ENCODE measurements at places on chromosomes 1 and 21. TPM values are rescaled to one million over a fixed set of nuclear protein-coding genes. Genes with fewer than 3 reads are reported as not detected.

- DNase-seq = no peak
These were observed 72.8 kb downstream of the CD2 start for GRCh38 chr1:116826818-116827606.

RGS1 gene
- total RNA-seq = not detected

PSMG1 gene
- 36.8 TPM for total RNA-seq

TSPAN2 gene
- 57.9 TPM for total RNA-seq

DNA sequence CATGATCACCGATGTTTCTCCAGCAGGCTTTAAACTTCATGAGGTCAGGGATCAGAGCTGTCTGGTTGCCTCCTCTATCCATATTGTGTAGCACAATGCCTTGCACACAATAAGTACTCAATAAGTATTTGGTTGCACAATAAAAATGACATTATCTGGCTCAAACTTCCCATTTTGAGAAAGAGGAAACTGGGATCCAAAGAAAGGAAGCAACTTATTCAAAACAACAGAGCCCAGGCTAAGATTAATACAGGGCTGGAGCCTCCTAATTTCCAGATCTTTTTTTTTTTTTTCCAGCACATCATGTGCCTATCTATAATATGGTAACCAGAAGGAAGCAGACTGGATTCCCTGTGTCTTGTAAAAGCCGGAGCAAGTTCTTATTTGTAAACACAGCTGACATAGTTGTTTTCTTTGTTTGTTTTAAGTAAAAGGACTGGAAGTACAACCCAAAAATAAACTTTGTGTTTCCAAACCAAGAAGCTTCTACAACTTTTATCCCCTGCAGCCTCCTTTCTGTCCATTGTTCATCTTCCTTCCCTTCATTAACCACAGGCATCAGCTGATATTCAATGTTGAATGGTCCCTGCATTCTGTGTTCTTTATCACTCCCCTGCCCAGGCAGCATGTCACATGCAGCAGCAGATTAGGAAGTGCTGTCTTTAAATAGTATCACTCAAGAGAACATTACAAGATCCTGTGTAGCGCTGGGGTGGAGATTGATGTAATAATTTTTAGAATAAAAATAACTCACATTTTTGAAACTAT, 71.2 kb upstream of the HOOK1 start:
- no peak for DNase-seq

NR1I3 gene
- not detected for total RNA-seq

GRCh38 chr1:10726355-10726754, 70.1 kb downstream of the CASZ1 start:
- no peak for DNase-seq

DNA sequence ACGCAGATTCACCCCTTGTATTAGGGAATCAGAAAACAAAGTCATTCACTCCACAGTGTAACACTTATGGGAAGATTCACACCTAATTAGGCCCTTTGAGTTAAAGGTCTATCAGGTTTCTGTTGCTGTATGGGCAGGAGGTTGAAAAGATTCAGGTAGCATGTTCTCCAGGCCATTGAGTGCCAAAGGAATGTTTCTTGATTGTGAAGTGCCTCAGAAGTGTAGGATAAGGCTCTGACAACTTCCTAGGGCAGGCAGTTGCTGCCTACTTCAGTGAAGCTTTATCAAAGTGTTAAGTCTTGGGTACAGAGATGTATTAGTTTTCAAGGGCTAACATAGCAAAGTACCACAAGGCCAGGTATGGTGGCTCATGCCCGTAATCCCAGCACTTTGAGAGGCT, 48.7 kb upstream of the RGS18 start:
- DNase-seq = no peak

KLHDC7A gene
- total RNA-seq = not detected

DNA sequence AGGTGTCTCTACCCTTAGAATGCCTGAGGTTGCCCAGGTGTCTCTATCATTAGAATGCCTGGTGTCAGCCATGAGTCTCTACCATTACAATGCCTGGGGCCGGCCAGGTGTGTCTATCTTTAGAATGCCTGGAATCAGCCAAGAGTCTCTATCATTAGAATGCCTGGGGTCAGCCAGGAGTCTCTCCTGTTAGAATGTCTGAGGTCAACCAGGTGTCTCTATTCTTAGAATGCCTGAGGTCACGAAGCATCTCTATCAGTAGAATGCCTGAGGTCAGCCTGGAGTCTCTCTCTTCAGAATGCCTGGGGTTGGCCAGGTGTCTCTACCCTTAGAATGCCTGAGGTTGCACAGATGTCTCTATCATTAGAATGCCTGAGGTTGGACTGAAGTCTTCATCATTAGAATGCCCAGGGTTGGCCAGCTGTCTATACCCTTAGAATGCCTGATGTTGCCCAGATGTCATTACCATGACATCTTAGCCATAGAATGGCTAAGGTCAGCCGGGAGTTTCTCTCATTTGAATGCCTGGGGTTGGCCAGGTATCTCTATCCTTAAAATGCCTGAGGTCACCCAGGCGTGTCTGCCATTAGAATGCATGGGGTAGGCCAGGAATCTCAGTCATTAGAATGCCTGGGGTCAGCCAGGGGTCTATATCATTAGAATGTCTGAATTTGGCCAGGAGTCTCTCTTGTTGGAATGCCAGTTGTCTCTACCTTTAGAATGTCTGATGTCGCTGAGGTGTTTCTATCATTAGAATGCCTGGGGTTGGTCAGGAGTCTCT, 44.0 kb downstream of the RNF187 start:
- DNase-seq = no peak

DNA sequence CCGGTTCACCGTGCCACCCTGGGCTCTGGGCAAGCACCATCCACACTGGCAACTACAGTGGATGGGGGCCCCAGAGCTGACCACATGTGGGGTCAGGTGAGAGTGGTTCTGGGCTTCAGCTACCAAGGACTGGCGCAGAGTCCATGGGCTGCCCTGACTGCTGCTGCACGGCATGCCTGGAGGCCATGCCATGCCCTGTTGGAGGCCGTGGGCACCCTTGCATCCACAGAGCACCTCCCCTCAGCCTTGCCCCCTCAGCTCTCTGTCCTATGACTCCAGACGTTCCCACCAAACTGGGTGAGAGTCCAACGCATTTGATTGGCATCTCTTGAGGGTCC, 15.5 kb downstream of the MORN1 start:
- DNase-seq = no peak

CR1 gene
- total RNA-seq = 0.51 TPM

DNA sequence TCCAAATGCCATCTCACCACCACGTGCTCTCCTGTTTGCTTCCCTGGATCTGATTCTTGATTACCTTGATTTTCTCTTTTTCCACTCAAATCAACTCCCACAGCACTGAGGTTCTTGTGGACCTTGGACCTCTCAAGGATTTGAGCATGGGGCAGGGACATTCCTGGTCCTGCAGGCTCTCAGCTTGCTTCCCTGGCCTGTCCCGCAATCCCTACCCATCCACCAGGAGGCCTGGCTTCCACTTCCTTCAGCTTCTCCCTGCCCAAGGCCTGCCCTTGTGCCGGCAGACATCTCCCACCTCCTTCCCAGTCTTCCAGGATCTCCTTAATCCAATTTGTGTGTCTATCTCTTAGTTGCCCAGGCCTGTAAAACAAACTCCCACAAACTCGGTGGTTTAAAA, 21.6 kb downstream of the PLA2G2A start:
- peak; percentile 15 for DNase-seq

DNA sequence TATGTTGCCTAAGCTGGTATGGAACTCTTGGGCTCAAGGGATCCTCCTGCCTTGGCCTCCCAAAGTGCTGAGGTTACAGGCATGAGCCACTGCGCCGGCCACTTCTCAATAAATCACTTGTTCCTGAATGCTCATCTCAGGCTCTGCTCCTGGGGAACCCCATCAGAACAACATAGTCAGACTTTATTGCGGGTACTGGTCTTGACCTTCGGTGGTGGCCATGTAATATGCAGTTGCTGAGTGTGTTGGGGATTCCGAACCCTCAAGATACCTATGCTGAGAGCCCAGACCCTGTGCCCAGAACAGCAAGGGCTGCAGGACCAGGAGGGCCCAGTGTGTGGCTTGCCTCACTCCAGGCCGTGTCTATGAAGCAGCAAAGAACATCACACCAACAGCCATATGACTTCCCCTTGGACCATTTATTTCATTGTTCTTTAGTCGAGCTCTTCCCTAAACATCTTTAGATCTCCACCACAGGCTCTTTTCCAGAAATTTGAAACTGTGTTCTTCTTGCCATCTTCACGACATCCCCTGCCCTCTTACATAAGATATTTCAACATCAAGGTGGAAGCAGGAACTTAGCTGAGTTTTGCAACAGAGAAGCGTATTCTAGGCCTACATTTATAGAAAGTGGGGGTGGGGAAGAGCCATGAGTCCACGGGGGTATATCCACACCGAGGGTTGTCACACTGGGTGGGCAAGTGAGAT, 12.7 kb upstream of the SDHB start:
- DNase-seq = no peak

- no peak for DNase-seq
These were observed 76.2 kb upstream of the VAMP3 start for GRCh38 chr1:7694600-7695496.

DNA sequence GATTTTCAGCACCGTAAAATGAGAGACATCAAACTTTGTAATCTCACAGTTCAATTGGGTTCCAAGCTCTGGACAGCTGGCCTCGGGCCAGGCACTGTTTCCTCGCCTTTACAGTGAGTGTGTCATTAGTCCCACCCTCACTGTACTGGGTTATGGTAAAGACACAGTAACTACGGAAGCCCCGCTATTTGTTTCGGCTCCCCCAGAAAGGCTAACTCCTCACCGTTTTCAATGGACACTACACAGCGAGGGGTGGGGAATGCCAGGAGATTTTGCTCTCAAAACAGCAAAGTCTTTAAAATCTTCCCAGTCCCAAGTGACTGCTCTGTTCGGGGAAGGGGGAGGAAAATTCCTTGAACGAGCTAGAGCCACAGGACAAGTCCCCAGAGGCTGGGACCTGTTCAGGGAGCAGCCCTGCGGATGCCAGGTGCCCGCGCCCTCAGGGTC, 757 bp upstream of the SPSB1 start:
- DNase-seq = no peak
